AG08395 (cell line): ENCODE measurements at places on chromosomes 3 and 15.

GRCh38 chr3:172530566-172530965, 7.3 kb upstream of the TNFSF10 start:
- DNase-seq, result no peak

DNA sequence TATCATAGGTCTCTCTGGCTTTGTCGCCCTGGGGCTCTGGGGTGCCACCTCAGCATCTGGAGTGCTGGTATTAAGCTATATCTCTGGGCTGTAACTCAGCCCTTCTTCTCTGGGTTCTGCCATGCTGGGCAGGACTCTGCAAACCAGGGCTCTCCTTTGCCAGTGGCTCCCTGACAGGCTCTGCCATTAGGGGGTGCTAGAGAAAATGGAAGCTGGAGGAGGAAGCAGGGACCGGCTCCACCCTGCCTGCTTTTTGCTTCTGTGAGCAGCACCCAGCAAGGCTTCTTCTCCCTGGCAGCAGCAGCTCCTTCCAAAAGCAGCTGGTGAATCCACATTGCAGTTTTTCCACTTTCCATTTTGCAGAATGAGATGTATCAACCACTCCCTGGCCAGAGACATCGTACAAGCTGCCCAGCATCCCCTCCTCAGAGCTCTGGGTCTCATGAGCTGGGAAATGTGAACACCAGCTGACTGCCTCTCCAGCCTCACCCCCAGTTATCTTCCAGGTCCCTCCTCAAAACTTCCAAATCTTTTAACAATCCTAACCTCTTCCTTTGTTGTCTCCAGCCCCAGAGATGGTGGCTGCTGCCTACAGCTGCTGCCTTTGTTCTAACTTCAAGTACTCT, 165.0 kb downstream of the ABHD5 start:
- DNase-seq, result peak; percentile 70

DNA sequence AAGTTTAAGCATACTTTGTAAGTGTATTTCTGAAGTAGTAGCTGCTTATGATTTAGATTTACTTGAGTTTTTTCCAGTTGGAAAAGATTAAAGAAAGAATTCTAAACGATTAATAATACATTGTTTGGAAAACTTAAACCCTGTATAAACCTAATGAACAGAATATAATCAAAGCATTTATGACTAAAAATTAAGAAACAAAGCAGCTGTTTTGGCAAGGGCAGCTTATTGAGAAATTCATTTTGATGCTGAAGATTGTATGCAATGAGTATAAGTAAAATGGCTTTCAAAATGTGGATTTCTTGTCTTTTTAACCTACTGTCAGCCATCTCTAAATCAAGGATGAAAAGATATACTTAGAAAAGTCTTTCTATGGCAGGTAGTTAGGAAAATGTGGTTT, 140.2 kb downstream of the POLQ start:
- no peak for DNase-seq

DNA sequence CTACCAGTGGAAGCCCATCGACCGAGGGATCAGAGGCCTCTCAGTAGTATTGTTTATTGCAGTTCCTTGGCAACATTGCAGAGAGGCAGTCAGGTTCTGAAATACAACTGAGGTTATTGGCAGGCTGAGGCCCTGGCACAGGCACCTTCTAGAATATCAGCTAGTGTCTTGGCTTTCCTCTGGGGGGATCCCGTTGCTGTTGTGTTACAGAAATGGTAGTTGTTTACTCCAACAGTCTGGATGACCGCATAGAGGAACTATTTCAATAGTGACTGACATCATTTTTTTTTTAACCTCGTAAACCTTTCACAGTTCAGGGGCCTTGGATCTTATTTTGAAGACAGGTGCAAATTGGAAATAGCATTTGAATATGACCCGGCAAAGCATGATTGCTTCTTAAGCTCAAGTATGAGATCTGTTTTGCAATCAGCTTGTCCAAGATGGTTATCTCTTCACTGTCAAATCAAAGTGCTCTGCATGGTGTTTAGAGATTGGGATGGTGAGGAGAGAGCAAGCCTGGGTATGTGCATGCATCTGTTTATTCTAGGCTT, 63.9 kb downstream of the PGPEP1L start:
- no peak for DNase-seq

DNA sequence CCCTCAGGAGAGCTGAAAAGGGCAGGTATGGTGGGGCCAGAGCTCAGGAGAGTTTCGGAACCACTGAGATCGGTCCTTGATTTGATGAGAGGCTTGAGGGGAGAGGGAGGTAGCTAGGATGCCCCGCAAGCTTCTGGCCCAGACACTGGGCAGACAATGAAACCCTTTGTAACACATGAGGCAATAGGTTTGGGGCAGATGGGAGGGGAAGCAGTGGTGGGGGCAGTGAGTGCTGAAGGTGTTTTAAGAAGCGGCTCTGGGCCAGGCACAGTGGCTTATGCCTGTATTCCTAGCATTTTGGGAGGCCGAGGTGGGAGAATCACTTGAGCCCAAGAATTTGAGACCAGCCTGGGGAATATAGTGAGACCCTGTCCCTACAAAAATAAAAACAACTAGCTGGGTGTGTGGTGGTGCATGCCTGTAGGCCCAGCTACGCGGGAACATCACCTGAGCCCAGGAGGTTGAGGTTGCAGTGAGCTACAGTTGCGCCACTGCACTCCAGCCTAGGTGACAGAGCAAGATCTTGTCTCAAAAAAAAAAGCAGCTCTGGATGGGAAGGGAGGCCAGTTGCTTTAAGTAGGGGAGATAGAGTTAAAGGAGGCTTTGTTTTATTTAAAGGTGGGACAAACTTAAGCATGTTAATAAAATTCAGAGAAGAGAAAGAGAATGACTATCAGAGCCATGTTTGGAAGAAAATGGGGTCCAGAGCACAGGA, 9.6 kb upstream of the SNX22 start:
- DNase-seq, result no peak

GRCh38 chr15:70765504-70766281, 2.3 kb upstream of the UACA start:
- DNase-seq, result peak; percentile 62

DNA sequence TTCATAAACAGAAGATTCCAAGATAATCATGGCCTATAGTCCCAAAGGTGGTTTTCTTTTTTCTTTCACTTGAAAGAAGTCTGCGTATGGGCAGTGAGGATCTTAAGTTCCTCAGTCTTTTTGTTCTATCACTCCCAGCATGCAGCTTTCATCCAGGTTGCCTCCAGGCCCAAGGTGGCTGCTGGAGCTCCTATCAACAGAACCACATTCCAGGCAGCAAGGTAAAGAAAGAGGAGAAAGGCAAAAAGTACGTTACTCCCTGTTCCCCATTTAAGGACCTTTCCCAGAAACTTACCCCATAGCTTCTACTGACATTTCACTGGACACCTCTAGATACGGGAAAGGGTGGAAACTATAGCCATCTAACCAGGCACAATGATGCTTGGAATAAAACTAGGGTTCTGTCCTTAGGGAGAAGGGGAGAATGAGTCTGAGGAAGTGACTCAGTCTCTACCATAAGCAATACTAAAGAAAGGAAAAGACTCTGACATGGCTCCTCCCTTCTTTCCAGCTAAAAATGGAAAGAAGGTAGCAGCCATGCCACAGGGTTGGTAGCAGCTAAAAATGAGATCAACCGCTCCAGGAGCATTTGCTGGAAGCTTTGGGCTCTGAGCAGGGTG, 313.9 kb upstream of the NR2E3 start:
- DNase-seq, result peak; percentile 54

DNA sequence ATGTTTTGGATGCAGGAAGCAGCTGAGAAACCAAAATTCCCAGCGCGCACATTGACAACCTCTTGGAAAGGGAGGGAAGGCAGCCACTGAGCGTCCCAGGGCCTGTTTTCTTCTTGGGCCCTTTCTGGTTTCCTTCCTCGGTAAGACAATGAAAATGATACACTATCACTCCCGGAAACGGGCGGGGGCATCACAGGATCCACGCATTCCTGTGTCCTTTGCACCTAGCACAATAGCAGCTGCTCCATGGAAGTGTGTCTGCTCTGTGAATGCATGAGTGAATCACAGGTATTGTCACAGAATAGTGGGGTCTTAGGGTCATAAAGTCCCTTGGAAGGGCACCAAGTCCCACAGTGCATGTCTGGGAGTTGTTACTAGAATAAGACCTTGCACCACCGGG, 6.3 kb upstream of the ITPKA start:
- DNase-seq, result no peak

GRCh38 chr3:139652561-139652960, 25.2 kb downstream of the NMNAT3 start:
- no peak for DNase-seq

GRCh38 chr3:12907729-12908128, 66.4 kb upstream of the RPL32 start:
- no peak for DNase-seq

DNA sequence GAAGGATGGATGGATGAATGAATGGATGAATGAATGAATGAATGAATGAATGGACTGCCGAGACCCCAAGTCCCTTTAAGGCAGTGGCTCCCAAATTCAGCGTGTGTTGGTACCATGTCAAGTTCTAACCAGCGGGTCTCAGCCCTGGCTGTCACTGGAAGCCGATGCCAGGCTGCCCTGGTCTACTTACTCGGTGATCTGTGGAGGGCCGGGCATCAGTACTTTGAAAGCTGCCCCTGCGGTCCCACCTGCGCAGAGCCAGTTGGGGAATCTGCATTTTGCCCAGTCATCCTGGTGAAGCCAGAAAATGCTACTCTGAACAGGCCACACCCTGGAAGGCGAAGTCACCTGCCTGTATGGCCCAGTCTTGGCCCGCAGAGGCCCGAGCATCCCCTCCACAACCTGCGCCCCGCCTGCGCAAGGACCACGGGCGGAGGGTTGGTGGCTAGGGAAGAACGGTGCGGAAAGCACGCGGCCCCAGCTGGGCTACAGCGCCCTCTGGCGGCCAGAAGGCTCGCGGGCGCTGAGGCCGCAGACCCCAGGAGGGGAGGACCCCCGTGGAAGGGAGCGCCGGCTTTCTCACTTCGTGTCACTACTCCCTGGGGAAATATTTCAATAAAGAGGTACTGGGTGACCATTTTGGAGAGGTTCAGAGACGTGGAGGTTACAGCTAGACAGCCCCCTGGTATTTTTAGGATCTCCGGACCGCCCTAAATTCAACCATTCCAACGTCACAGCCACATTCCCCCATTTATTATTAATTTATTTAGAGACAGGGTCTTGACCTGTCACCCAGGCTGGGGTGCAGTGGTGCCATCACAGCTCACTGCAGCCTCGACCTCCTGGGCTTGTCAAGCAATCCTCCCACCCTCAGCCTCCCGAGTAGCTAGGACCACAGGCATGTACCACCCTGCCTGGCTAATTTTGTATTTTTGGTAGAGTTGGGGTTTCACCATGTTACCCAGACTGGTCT, 34.9 kb downstream of the PRKCD start:
- peak; percentile 74 for DNase-seq

GRCh38 chr3:139129892-139130291, 85.2 kb upstream of the PRR23C start:
- DNase-seq, result no peak

- no peak for DNase-seq
Measured at GRCh38 chr15:32933236-32933635, 215.4 kb downstream of the GREM1 start.

GRCh38 chr3:116270056-116270455, 175.2 kb downstream of the LSAMP start:
- no peak for DNase-seq

DNA sequence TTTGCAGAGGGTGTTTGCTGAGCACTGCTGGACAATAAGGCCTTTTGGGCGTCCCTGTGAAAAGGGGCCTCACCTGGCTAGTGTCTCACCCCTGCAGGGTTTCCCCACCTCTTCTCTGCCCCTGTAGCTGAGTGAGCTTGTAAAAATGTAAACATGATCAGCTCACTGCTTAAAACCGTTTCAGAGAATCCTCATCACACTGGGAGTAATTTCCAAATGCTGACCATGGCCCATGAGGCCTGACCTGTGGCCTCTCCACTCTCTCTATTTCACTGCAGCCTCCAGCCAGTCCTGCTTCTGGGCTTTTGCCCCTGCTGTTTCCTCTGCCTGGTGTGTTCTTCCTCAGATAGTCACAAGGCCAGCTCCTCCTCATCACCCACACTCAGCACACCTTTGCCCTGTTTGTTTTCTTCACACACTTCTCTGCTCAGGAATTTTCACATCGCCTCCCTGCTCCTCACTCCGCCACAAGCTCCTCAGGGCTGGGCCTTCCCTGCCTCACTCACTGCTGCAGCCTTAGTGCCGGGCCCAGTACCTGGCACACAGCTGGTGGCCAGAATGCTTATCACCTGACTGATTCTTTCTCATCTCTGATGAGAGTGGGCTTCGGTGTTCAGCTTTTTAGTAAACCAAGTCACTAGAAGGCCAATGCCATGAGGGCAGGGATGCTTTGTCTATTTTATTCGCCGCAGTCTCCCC, 79.3 kb upstream of the SEC13 start:
- DNase-seq, result no peak

DNA sequence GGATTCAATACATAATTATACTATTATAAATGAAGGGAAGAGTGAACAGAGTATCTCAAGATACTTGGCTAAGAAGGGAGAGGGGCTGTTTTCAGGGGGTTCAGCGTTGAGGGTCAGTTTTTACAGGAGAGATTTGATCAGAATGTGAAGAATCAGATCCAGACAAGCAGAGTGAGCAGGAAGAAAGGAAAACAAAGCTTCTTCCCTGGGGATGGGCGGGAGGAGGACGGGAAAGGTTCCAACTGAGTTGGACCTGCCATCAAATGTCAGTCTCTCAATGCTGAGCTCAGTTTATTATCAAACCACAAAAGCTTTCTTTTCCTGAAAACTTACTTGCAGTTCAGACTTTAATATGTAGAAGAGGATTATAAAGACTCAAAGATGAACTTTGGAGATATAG, 6.0 kb upstream of the MELTF start:
- DNase-seq, result no peak

- DNase-seq, result no peak
Measured at GRCh38 chr15:96416934-96417759, 86.6 kb downstream of the NR2F2 start.

GRCh38 chr3:52246728-52247408, 1.3 kb downstream of the PPM1M start:
- DNase-seq, result no peak

DNA sequence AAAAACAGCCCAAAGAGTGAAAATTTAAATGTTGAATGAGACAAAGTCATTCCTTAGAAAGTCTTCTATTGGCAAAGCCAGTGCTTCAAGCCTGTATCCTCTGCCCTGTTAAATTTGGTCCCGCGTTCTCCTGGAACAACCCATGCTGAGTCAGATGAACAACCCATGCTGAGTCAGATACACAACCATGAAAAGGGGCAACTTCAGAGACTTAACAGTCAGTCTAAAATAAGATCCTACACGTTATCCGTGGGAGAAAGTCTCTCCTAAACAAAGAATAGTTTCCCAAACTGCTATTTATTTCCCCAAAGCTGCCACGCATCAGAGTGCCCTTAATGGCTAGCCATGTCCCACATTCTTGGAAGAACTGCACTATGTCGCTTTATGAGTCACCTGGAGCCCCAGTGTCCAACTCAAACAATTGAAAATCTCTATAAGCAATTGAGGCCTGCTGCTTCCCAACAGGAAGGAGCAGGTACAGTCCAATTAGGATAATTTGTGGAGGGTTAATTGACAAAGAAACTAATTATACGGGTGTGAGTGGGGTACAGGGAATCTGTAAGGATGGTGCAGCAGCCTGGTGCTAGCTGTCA, 66.1 kb downstream of the WHAMM start:
- peak; percentile 80 for DNase-seq

DNA sequence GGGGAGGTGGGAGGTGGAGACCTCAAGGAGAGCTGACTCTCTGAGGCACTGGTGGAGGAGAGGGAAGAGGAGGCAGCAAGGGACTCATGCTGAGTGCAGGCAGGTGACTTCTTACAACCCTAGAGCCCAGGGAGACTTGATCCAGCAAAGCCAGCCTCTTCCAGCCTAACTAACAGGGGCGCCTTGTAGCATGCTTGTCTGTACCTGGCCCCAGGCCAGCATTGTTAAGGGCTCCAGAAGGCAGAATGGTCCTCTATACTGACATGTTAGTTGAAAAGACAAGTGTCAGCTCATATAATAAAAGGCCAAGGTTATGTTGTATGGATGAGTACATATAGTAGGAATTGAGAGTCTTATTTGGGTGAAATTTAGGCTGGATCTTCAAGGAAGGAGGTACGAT, 65.4 kb downstream of the CHDH start:
- no peak for DNase-seq
